ENCODE measurements at places on chromosomes 6 and 20.

GRCh38 chr6:54633601-54634000 lies 213.0 kb upstream of the FAM83B start:
- DNase-seq, result no peak

DNA sequence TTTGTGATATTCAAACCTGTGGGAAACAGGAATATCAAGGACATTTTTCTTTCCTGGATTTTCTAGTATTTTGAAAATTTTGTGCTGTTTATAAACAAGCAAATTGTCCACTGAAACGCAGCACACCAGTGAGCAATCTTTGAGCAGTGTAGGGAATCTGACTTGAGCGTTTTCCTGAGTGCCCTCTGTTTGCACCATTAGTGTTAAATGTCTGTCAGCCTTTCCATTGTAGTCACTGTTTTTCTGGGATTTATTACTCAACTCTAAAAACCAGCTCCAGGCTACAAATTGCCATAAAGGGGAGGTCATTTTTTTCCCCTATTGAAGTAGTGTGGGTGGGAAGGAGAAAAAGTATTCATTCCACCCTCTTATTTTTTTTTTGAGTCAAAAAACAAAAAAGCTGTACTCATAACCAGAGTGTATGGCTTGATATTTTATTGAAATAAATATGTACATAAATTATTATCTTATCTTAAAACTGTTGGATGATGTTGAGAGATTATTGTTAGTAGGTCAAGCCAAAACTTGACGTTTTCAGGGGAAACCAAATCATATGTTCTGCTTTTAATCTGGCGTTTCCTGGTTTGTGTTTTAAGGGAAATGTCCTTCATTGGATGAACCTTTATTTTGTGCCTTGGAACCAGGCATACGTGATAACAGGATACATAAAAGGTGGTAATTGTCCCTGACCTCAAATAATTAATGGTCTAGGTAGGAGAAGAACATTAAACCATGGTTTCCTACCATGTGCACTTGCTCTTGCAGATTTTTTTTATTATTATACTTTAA lies 51.8 kb downstream of the TSHZ2 start:
- peak; percentile 21 for DNase-seq

DNA sequence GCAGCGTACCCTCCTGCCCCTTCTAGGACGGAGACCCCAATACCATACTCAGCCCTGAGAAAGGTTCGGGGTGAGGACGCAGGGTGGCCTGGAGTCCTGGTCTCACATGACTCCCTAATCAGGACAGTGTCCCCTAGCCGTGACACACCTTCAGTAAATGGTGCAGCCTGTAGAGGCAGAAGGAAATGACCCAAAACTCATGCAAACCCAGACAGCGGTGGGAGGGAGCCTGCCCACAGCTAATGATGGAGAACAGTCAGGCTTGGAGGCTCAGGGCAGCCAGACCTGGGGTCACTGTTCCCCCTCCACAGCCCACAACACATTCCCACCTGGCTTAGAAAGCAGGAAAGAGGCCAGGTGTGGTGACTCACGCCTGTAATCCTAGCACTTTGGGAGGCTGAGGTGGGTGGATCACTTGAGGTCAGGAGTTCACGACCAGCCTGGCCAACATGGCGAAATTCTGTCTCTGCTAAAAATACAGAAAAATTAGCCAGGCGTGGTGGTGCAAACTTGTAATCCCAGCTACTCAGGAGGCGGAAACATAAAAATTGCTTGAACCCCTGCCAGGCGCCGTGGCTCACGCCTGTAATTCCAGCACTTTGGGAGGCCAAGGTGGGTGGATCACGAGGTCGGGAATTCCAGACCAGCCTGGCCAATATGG lies 8.8 kb upstream of the HMGA1 start:
- DNase-seq, result no peak

DNA sequence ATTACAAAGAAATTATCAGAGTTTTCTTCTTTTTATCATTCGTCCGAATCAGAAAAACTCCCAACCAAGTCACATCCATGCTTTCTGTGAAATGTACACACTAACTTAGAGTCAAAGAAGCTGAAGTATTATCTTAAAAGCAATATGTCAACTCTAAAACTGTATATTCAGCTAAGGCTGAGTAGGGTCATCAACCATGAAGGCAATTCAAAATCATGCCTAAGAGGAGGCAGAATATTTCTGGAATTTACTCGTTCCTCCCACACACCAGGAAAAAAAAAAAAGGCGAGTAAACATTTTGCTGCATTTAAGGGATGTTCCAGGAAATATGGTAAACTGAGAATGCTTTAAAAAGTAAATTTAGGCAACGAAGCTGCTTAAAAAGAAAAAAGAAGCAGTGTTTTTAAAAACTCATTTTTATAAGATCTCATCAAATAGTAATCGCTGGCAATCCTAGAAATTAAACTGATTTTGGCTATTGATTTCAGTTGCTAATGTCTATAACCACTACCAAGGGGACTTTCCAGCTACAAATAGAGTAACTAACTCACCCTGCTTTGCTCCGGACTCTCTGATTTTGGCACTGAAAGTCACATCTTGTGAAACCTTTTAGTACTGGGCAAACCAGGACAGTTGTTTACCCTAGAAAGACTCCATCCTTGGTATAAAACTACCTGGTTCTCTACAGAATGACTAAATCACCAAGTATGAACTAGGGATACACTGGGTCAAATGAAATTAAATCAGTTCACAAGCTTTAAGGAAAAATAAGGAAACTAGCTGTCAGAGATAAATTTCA lies 82.8 kb downstream of the MBOAT1 start:
- DNase-seq, result no peak

- no peak for DNase-seq
These were observed 135.5 kb downstream of the ISM1 start for GRCh38 chr20:13356591-13356990.

- no peak for DNase-seq
These were observed 42.8 kb upstream of the TASP1 start for GRCh38 chr20:13681248-13682125.
